ENCODE measurements at places on chromosomes 11 and 22.

- DNase-seq = no peak
Measured at GRCh38 chr11:118012083-118012669, 26.0 kb downstream of the IL10RA start.

DNA sequence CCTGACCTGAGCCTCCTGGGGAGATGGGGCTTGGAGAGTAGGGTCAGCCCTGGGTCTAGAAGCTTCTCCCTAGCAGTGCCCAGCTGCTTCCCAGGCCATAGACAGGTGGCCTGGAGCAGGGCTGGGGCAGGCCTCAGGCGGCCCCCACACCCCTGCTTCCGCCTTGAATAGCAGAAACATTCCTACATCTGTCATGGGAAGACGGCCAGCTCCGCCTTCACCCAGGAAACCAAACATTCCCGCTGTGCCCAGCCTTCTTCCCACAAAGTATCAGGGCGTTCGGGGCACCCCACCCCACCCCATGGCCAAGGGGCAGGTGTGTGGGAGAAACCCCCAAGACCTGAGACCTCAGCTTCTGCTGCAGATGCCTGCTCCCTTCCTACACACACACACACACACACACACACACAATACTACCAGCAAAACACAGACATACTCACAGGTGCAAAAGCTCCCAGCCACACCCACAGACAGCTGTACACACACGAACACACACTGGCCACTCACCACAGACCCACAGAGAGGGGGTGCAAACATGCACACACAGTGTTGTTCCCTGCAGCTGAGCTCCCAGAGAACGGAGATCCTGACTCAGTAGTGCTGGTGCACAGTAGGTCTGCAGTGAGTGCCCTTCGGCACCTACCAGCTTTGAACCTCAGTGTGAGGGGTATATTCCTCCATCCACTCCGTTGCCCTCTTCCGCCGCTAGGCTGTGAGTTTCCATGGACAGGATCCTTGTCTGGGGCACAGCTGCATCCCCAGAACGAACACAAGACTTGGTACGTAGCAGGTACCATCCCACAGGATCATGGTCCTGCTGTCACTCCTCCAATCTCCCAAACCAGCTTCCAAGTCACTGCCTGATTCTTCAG lies 37.4 kb downstream of the PDGFB start:
- no peak for DNase-seq

GRCh38 chr11:112689851-112690250 lies 271.4 kb upstream of the NCAM1 start:
- DNase-seq = no peak

- no peak for DNase-seq
Measured at GRCh38 chr22:37897807-37898206, 8.3 kb upstream of the MICALL1 start.

DNA sequence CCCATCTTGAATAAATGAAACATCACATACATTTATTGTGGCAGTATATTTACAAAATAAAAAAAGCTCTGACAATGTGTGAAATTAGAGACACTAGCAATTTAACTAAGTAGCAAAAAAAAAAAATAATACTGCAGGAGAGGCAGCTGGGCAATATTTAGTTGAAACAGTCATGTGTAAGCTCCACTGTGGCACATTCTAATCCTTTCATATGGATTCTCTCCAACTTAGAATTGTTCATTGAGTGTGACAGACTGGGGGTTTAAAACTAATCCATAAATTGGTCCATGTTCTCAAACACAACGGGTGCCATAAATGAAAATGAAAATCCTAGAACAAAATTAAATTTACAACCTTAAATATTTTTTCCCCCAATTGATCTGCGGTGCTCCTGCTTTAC lies 302.1 kb downstream of the CADM1 start:
- DNase-seq = no peak

DNA sequence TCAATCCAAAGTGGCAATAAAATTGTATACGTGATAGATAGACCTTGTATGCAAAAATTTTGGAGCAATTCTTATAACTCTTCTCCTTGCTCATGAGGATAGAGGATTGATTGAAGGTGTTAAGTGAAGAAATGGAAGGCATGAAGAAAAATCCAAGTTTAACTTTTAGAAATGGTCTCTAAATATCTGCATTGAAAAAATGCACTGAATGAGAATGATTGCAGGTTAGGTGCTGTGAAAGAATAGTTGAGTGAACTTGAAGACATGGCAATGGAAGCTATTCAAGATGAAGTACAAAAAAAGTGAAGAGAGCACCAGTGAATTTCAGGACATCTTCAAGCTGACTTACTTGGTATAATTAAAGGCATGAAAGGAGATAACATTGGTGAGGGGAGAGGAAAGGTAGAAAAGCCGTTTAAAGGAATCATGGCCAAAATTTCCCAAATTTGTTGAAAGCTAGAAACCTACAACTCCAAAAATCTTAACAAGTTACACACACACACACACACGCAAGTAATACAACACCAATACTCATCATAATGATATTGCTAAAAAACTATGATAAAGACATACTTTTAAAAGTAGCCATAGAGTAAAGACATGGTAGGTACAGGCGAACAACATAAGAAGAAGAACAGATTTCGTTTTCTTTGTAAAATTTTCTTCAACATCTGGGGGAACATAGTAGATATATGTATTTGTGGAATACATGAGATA lies 96.3 kb downstream of the GGTLC2 start:
- DNase-seq = no peak

DNA sequence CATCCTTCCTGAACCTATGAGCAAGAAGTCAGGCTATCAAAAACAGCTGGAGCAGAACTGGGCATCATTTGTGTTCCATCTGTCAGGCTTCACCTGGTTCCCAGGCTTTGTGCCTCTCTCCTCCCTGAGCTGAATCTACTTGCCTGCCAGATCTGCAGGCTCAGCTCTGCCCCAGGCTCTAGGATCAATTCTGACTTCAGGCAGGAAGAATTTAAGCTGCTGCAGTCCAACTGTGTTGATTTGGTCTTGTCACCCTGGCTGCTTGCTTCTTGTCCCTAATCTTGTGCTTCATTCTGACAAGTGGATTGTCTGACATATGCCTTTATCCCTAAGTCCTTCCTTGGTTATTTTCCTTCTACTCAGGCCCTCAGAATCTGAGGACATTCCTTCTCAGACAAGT lies 31.6 kb upstream of the CADM1 start:
- DNase-seq = no peak

DNA sequence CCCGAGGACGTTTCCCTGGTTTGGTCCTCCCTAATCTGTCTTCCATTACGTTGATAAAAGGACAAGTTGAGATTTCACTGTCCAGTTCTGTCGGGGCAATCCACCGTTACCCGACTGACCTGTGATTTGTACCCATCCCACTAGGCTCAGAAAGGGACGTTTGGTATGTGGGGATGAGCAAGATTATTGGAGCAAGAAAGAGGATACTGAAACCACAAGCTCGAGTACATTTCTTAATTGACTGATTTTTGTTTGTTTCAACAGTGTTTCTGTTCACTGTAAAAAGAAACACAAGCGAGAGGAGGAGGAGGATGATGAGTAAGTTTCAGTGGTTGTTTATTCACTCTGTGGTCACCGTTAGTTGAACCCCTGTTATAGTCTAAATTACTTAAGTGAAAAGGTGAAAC lies 969 bp downstream of the CCDC117 start:
- no peak for DNase-seq

- DNase-seq = no peak
Measured at GRCh38 chr11:68810164-68810563, 31.6 kb downstream of the CPT1A start.

DNA sequence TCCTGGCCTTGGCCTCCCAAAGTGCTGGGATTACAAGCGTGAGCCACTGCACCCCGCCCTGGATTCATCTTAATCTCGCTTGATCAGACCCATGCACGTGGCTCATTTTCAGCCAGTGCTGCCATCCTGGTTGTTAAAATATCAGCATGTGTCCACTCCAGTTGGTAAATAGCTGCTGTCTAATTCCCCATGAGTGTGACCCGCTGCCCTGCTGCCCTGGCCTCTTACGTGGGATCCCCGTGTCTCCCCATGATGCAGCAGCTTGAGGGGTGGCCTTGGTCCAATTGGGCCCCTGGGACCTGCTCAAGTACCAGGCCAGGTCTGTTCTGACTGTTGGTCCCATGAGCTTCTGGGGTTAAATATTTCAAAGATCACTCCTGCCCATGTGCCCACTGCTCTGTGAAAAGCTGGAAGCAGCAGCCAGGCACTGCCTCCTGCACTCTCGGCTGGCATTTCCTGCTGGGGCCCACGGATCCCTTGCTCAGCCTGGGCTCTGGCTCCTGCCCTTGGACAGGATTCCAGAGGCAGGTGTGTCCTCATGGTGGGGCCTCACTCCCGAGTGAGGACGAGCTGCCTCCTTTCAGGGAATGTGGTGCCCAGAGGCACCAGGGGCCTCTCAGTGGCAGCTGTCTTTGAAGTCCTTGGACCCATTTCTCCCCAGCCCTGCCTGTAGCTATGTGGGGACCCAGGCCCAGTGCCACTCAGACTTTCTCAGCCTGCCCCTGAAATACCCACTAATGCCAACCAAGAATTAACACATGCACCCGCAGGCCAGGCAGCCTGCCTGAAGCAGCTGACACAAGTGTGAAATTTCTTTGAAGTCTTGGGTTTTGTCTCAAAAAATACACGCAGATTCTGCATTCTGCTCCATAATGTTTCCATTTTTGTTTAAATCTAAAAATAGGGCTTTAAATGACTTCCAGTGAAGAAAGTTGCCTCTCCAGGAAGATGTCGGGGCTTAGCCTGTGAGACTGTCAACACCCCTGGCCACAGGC lies 38.1 kb upstream of the PRDM11 start:
- DNase-seq = no peak

GRCh38 chr11:4076774-4077173 lies 17.8 kb upstream of the RRM1 start:
- no peak for DNase-seq

DNA sequence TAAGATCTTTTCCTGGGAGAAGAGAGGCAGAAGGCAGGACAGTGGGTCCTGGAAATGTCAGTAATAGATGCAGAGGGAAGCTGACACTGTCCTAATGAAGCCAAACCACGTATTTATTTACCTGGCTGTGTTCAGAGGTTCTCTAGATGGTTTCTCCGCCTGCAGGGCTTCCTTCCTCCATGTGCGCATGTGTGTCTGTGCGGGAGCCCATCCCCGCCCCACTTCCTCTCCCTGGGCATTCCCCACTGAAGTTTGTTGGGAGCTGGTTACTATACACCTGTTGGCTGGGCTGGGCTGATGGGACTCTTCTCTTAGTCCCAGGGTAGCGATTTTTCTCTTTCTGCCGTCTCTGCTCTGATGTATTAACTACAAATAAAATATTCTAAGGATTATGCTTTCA lies 204.9 kb upstream of the TBCEL start:
- DNase-seq = no peak

DNA sequence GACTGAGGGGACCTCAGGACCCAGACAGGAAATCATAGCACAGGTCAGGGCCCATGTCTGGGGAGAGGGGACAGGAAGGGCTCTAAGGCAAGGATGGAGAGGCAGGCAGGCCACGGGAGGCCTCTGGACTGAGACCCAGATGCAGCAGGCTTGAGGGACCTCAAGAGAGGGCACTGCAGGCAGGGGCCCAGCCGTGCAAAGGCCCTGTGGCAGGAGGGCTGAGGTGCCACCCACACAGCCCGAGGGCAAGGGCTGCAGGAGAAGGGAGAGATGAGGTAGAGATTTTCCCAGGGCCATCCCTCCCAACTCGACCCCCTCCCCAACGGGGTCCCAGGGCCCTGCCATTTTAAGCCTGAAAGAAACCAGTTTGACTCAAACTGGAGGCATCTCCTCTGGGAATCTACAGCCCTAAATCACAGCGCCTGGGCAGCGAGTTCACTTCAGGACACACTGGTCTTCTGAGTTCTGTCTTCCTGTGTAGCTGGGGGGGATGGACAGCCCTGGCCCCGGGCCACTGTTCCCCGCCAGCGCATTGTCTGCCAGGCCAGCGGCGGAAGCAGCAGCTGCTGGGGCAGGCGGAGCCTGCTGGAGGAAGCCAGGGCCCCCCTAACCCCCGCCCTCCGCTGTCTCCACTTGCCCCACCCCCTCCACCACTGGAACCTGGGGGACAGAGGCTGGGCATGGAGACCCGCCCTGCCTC lies 20.3 kb upstream of the WNT7B start:
- no peak for DNase-seq

Data from stimulated activated CD8-positive, alpha-beta memory T cell treated with anti-CD3 and anti-CD28 coated beads, Interleukin-4, amount 100 ng/mL, for 24 hours (primary cell).